ENCODE measurements at places on chromosomes 1 and 21. TPM values are rescaled to one million over a fixed set of nuclear protein-coding genes. Genes with fewer than 3 reads are reported as not detected.

Gene G0S2
- 453 TPM for total RNA-seq

DNA sequence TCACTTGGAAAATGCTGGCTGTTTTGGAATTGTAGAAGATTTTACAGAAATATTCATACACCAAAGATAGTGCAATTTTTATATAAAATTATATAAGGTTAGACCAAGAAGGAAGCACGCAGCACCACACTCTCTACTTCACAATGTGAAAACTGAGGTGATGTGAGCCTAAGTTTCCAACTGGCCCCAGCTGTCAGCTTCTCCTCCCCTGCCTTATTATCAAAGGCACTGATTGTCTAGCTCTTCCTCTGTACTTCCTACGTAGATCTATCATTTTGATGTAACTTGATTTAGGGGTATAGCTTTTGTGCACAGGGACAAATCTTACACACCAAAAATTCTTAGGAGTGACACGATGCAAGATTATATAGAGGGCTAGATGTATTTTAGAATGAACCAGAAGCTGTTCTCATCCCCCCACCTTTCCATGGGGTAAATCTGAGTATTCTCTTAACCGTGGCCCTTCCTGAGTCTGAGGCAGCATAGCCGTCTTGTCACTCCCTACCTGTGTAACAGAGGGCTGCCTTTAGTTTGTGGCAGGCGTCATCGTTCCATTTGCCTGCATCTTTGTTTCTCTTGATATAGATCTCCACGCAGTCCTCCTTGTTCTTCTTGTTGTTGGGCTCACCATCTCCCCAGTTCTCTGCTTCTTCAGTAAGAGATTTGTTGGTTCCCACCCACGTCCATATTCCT, 3.4 kb downstream of the SELL start:
- no peak for DNase-seq

- DNase-seq: no peak
Observed at GRCh38 chr1:62844030-62844429, 60.1 kb downstream of the ATG4C start.

- peak; percentile 68 for DNase-seq
Observed at GRCh38 chr1:111948209-111949171, 41.0 kb downstream of the KCND3 start.

GRCh38 chr21:36055551-36055950, 4.8 kb downstream of the SETD4 start:
- DNase-seq: no peak

DNA sequence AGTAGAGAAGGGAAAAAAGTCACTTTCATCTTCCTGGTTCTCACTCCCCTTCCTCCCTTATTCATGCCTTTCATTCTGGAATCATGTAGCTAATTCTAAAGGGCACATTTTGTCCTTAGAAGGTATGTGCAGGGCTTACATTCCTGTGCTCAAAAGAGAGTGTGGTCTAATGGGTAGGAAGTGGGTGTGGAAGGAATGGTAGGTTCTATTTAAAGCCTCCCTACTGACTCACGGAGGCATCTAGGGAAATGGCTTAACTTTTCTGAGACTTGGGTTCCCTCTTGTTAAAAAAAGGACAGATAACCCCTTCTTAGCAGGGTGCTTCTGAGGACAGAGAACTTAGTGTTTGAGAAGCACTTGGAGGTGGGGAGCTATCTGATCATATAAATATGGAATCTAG, 249.3 kb upstream of the DUSP10 start:
- DNase-seq: no peak

- peak; percentile 76 for DNase-seq
Observed at GRCh38 chr21:43361493-43362296, 65.2 kb downstream of the SIK1 start.

DNA sequence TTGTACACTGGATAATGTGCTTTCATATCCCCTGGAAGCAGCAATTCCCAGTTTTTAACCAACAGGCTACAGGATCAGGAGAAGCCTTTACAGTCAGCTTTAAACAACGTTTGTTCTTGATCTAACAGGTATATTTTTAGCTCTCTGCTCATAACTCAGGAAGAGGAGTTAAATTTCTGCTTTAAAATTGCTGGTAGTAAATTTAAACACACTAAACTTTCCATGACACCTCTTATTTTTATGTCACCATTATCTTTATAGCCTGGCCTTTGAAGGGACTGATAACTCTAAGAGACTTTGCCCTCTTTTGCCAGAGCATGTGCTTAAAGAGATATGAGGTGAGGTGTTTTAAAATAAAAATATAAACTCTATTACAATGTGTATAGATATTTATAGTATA, 119.6 kb upstream of the BRINP3 start:
- DNase-seq: no peak

Gene HCRTR1
- 0.46 TPM for total RNA-seq

- DNase-seq: no peak
Observed at GRCh38 chr1:202113690-202114300, 8.9 kb upstream of the GPR37L1 start.

Gene CD53
- total RNA-seq: 12.3 TPM

GRCh38 chr1:235275836-235276235, 52.1 kb downstream of the ARID4B start:
- no peak for DNase-seq

Data from Right ventricle myocardium superior (tissue), 1 donor.